ENCODE measurements at places on chromosomes 4 and X.

DNA sequence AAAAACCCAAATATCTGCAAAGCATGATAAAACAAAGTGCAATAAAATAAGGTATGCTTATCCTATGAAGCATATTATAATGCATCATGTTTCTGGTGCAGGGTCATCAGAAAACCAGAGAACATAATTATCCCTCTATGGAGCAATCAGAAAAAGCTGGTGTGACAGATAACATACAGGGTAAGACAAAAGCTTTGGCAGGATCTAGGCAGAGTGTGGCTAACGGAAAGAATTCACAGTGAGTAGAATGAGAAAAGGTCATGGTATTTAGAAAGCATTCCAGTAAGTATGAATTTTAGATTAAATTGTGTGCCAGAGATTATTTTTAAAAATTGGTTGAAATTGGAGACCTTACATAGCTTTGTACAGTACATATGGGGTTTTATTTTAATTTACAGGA, 29.0 kb upstream of the UGT2B4 start:
- no peak for DNase-seq

DNA sequence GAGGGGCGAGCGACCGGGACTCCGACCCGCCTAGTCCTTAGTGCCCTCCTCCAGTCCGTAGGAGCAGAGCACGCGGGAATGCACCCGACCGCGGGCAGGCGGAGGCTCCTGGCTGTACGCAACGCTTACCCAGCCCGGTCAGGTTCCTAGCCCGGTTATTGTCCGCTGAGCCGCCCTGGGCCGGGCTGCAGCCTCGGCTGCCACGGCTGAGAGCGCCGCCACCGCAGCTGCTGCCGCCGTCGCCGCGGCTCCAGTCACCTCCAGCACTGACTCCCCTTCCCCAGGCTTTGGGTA, at the start of gene AMER1:
TSS of gene AMER1 (minus strand) at position 268 of the 294 bp plus-strand sequence. CDS start 12,422 bp downstream, outside the sequence.
- DNase-seq: no peak

DNA sequence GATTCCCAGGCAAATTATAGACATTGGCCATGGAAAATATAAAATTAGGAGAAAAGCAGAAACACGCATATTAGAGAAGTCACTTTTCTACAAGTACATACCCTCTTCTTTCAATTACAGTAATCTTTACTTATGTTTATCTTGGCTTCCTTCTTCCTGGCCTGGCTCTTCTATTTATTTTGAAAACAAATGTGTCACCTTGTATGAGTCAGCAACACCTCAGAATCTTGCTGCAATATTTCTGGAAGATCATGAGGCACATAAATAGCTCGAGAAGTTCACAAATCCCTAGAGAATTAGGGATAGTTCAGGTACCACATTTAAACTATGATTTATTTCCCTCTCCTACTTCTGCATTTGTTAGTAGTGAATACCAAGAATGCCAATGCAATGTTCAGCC, 124.6 kb downstream of the ANOS1 start:
- no peak for DNase-seq

GRCh38 chr4:5204781-5205180, 153.5 kb downstream of the STK32B start:
- DNase-seq: no peak

GRCh38 chrX:13902406-13902805, 85.5 kb upstream of the GPM6B start:
- DNase-seq: no peak

DNA sequence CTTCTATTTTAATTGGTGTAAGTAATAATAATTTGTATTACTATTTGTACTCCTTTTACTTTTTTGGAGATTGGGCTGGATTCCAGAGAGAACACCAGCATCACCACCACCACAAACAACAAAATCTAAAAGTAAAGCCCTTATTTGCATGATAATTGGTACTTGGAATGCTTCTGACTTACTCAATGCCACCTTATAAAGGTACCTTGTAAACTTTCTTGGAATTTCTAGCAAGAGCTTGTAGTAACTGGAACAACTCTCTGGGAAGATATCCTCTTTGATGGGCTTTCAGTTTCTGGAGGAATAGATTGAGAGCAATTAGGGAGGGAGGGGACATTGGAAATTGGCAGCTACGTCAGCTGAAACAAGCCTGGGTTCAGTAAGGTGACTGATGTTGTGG, 20.2 kb upstream of the PITX2 start:
- no peak for DNase-seq

- no peak for DNase-seq
These were observed 12.7 kb upstream of the GTPBP6 start for GRCh38 chrX:331151-331824.

GRCh38 chr4:155543126-155543765, 123.4 kb upstream of the GUCY1A1 start:
- DNase-seq: no peak

- DNase-seq: no peak
These were observed 42.1 kb upstream of the MAGEB10 start for GRCh38 chrX:27765718-27766117.
